ENCODE measurements at places on chromosomes 12 and 14.

GRCh38 chr12:94073441-94074051 is 74.8 kb upstream of the PLXNC1 start:
- no peak for DNase-seq

- DNase-seq: no peak
These were observed 145.9 kb downstream of the PDZRN4 start for GRCh38 chr12:41333974-41334373.

DNA sequence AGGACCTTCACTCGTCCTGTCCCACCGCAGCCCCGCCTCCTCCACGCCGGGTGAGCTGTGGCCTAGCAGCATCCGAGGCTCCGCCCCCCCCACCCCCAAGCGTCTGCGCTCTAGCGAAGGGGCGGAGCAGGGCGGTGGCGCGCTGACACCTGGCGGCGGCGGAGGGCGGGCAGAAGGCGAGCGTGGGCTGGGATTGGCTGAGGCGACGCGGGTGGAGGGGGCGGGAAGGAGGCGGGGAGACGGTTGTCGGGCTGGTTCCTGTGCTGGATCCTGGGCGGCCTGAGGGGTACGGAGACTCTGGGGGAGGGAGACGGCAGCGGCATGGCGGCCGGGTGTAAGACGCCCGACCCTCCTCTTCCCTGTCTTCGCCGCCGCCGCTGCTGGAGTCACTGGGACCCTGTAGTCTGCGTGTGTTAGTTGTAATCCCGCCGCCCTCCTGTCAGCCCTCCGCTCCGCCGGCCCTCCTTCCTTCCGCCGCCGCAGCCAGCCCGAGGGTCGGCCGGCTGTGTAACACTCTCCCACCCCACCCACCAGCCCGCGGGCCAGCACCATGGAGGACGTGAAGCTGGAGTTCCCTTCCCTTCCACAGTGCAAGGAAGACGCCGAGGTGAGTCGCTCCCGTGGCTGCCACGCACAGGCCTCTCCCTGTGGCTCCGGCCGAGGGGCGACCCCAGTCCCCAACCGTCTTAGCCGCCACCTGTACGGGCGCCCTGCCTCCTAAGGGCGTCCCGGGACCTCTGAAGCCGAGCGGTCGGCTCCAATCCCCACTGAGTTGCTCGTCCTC is at the start of gene STYX:
Gene STYX (plus strand): TSS at position 242 of the 784 bp plus-strand sequence. CDS start 309 bp downstream, at position 551.
- DNase-seq: peak; percentile 99

- DNase-seq: no peak
These were observed 482.8 kb upstream of the TBX3 start for GRCh38 chr12:115166698-115167315.

DNA sequence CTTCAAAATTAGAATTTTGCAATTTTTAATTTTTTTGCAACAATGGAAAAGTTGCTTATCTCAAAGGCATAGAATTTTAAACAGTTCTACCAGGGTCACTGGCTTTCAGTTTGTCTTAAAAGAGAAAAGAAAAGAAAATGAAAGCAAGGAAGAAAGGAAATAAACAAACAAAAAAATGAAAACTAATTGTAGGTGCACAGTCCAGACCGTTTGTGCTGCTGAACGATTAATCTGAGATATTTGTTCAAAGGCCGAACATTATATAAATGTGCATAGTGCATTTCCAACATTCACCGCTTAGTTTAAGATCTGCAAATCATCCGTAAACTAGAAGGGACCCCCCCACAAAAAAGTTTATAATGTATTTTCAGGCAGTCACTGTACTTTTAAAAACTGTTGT is 5.5 kb upstream of the OTX2 start:
- DNase-seq: no peak

GRCh38 chr12:124233041-124233796 is 61.7 kb upstream of the RFLNA start:
- DNase-seq: no peak

GRCh38 chr12:21434699-21435098 is 2.8 kb upstream of the PYROXD1 start:
- no peak for DNase-seq

- no peak for DNase-seq
These were observed 90.4 kb downstream of the IRF2BPL start for GRCh38 chr14:76938092-76938500.

GRCh38 chr12:107735763-107736162 is 25.2 kb downstream of the PRDM4 start:
- no peak for DNase-seq

- no peak for DNase-seq
These were observed 258.1 kb downstream of the IPO8 start for GRCh38 chr12:30437616-30438015.

DNA sequence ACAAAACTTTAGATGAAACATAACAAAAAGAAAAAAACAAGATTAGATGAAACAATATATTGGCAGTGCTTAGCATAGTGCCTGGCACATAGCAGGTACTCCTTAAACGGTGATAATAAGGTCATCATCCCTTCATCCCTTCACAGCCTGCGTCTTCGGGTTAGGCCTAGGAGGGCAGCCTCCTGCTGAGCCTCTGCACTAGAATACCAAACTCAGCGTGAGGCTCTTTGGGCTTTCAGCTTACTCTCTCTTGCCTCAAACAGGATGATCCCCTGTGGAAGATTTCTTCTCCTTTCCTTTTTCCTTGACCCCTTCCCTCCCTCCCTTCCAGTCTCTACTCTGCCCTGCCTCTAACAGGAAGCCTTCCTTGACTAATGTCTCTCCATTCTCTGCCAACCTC is 14.4 kb upstream of the FIGNL2 start:
- DNase-seq: no peak

DNA sequence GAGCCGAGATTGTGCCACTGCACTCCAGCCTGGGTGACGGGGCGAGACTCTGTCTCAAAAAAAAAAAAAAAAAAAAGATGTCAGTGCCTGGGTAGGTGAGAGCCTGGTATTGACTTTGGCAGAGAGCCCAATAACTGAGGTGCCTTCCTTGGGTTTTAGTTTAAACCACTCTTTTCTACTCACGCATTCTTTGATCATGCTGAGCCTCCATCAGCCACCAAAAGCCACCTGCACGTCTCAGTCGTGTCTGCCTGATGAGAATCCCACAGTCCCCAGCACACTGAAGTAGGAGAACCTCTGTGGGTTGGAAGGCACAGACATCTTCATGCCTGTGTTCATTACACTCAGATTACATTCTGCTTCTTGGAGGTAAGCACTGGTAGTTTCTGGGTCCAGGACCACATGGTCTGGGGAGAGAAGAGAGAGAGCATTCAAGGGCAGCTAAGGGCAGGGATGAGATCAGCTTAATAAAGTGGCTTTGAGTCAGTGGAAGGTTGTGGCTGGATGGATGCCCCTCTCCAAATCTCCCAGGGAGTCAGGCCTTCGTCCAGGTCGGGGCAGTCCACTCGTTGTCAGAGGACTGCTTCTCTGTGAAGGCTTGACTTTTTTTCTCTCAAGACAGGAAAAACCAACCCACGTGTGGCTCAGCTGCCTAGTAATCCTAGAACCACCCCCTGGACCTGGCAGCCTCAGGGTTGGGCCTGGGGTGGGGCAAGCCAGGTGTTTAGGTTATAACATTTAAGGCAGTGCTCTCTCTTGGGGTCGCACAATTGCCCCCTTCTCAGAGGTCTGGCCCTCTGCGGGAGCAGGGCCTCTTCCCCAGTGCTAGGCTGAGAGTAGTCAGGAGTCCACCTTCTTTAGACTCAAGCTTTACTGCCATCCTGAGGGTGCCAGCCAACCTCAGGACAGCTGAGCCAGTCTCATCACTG is 32.6 kb upstream of the MAX start:
- DNase-seq: no peak

- no peak for DNase-seq
These were observed 12.1 kb downstream of the RITA1 start for GRCh38 chr12:113197518-113198077.

DNA sequence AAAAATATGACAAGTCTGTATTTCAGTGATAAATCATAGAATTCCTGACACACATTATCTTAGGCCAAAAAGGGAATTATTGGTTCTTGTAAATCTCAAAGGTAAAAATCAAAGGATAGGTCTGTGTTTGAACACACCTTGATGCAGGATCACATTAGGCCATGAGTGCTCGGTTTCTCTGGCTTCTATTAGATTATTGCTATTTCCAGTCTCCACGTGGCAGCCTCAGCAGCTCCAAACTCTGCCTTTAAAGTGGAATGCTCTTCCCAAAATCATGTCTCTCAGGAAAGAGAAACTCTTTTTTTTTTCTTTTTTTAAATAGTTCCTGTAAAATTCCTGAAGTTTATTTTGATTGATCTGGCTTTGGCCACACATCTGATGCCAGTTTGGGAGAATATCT is 105.6 kb upstream of the FRMD6 start:
- no peak for DNase-seq

- no peak for DNase-seq
These were observed 3.2 kb upstream of the DUSP6 start for GRCh38 chr12:89355243-89356068.

- peak; percentile 85 for DNase-seq
These were observed 1.5 kb downstream of the COL2A1 start for GRCh38 chr12:48002773-48003218.

DNA sequence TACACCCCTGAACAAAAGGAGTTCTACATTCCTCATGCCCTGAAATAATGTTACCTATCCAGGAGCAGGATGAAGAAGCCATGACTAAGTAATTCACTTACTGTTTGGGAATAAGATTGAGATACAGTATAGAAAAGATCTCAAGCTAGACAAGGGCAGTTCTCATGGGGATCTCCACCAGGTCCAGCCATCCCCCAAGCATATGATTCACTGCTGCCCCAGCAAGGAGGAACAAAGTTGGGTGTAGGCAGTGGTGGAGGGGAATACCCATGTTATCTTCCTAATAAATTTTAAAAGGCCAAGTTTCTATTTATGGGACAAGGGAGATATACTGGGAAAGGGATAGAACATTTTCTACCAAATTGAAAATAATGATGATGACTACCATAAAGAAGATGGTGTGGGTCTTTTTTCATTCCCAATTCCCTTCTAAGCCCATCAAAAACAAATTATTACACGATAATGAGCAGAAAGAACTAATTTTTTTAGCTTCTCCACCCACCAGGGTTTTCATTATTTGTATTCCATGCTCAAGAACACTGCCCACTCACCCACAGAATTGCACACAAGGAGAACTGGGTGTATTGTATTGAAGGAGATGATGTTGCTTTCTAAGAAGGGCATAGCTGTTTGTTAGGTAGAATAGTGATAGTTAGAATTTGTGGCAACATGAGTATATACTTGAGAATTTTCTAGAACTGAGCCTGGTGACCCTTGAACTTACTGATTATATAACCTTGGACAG is 204.6 kb downstream of the BTG1 start:
- no peak for DNase-seq

DNA sequence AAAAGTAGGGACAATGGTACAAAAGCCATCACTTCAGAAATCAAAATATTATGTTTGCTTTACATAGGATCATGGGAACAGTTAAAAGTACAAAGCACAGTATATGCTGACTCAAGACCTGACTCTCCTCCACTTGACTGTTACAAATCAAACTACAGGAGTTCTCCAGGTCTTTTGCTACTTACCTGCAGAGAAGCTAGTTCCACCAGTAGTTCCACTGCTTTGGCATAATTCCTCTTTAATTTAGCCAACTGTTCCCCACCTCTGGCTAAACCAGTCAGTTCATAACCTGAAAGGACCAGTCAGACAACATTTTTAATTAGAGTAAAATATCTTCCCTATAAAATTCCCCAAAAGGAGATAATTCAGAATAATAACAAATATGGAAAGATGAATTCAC is 14.0 kb downstream of the ATP6V1D start:
- DNase-seq: no peak

DNA sequence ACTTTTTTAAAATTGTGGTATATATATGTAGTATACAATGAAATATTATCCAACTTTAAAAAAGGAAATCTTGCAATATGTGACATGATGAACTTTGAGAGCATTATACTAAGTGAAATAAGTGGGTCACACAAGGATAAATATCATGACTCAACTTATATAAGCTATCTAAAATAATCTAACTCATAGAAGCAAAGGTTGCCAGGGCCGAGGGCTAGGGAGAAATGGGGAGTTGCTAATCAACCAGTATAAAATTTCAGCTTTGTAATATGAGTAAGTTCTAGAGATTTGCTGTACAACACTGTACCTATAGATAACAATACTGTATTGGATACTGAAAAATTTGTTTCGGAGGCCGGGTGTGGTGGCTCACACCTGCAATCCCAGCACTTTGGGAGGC is 38.5 kb downstream of the TAOK3 start:
- DNase-seq: no peak

DNA sequence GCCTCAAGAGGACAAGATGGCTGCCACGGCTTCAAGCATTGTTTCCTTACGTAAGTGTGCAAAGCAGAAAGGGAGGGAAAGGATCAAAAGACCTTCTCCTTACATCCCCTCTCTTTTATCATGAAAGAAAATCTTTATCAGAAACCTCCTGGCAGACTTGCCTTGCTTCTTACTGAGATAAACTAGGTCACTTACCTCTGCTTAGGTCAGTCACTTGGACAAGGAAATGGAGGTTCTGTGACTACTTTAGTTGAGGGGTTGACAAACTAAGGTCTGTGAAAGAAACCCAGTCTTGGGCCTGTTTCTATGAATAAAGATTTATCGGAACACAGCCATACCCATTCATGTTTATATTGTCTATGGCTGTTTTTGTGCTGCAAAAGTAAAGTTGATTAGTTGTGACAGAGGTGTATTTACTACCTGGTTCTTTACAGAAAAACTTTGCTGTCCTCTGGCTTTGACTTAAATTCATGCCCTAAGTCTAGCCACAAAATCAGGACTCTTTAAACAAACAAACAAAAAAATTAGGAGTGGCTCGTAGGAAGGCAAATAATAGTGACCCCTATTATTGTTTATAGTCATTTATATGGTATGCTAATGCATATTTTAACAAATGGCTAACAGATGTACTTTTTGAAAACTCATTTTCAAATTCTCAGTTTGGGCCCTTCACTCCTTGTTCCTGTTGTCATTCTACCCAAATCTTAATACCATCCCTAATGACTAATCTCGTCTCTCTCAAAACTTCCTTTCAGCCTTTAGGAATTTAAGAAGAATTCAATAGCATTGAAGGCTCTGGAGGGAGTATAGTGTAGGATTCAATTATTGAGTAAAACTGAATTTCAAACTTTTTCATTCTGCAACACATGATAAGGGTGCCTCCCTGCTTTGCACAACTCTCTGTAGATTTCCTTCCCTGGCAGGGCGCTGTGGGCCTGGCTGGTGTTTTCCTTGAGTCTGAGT is 42.0 kb upstream of the ATP2B1 start:
- DNase-seq: no peak

DNA sequence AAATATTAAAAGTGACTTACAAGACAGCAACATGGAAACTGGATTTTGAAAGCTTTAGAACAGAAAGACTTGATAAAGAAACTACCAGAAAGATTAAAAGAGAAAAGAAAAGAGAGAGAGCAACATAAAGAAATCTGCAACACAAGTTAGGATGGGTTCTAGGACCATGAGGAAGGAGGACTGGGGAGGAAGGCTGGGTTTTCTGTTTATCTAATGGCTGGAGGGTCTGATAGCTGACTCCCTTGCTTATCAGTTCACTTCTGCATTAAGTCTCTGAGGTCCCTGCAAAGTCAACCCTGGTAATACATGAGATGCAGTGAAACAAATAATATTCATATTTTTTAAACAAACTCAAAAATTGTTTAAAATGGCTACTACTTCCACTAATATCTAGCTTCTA is 90.1 kb downstream of the RPAP3 start:
- no peak for DNase-seq

- DNase-seq: peak; percentile 39
These were observed 5.4 kb downstream of the KIF26A start for GRCh38 chr14:104143521-104144452.

- DNase-seq: no peak
These were observed 3.8 kb upstream of the MYF5 start for GRCh38 chr12:80712866-80713265.

- no peak for DNase-seq
These were observed 12.2 kb downstream of the ACTN1 start for GRCh38 chr14:68966872-68967301.

GRCh38 chr14:33943096-33943883 is 7.6 kb downstream of the EGLN3 start:
- DNase-seq: no peak

All from ecto neural progenitor cell (in vitro differentiated cells).